ENCODE measurements at places on chromosomes 6 and 20.
A peak's percentile ranks its signal among the peaks of the same experiment; 100 is the strongest.

DNA sequence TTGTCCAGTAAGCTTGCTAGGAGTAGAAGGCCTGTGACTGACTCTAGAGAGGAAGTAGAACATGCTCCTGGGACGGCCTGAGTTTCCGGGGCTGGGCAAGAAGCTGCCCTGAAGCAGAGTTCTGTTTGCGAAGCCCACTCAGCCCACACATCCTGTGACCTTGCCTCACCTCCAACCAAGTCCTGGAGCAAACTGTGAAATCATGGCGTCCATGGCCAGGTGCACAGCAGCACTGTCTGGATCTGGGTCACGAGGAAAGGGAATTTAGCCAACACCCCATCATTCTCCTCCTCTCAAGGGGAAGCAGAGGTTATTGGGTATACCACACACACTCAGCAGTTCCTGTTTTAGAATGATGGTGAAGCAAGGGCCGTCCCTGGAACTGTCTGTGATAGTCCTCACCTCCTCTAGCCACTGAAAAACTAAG, 87.5 kb downstream of the CRYBG1 start:
- peak; percentile 26 for DNase-seq

DNA sequence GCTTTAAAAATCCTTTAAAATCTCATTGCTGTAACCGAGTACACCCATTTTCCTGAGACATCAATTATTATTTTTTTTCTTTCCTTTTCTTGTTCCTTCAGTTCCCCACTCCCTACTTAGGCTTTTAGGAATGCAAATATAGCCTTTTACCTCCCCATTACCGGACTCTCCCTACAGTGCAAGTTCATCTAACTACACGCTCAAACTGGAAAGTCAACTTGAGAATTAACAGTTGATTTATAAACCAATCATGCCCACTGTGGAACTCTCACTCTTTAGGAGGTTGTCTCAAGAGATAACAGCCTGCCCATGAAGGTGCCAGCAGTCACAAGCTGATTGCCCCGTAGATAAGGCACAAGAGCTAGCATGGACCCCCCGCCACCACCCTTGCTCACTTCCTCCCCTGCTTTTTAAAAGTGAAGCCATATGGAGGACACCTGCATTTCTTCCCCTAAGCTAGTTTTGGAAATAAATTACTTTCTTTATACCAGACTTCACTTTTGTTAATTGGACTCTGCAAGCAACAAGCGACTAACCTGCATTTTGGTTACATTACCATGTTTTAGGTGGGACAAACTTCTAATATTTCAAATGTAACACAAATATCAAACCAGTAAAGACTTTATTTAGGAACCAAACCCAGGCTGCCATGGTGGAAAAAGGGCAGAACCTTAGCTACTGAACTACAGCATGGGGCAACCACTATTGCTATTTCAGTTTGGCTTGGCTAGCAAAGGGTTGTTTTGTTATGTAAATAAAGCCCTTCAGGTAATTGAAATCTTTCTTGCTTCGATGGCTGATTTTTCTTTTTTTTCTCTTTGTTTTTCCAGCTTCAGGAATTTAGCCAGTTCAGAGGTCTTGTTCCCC, 34.9 kb downstream of the UBD start:
- DNase-seq: no peak

DNA sequence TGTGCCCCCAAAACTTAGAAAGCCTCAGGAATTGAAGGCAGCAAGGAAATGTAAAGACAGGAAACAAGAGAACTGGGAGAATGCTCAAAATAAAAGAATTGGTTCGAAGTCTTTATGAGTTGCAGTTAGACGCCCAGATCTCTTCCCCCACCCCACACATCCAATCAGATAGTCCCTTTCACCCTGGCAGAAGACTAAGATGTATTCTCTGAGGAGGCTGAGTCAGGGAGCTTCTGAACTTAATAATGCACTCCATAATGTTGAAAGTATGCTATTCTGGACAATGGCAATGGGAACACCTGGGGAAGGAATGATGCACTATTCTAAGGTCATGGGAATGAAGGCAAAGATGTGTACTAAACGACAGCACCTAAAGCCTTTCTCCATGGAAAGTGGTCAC, 173.6 kb downstream of the MTFR2 start:
- no peak for DNase-seq

- DNase-seq: no peak
These were observed 228.1 kb upstream of the CST7 start for GRCh38 chr20:24720957-24721356.

- no peak for DNase-seq
These were observed 148.7 kb upstream of the JARID2 start for GRCh38 chr6:15096894-15097837.

GRCh38 chr20:1595333-1595732, 24.5 kb downstream of the SIRPB1 start:
- no peak for DNase-seq

DNA sequence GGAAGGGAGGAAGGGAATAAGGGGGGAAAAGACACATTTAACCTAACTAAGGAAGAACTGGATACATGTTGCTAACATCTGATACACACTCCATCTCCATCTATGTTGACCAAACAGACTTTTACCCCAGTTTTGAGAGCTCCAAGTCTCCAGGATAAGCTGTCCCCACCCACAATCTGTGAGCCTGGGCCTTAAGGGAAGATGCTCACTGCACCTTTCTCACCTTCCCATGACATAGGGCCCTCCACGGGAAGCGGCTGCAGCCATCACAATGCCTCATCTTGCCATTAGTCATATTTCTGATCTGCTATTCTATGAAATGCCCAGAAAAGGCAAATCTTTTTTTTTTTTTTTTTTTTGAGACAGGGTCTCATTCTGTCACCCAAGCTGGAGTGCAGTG, 126.6 kb upstream of the SALL4 start:
- no peak for DNase-seq

GRCh38 chr20:34891166-34892062, 15.0 kb downstream of the ACSS2 start:
- DNase-seq: peak; percentile 29

DNA sequence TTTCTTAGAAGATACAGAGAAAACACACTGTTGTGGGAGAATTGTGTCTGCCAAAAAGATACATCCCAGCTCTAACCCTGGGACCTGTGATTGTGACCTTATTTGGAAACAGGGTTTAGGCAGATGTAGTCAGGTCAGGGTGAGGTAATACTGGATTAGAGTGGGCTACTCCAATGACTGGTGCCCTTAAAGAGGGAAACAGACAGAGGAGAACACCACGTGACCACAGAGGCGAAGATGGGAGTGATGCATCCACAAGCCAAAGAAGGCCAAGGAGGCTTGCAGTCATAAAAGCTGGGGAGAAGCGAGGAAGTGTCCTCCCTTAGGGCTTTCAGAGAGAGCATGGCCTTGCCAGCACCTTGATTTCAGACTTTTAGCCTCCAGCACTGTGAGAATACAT, 35.6 kb downstream of the SLC52A3 start:
- DNase-seq: no peak

- DNase-seq: no peak
These were observed 213.6 kb upstream of the SUPT3H start for GRCh38 chr6:45591306-45591705.

DNA sequence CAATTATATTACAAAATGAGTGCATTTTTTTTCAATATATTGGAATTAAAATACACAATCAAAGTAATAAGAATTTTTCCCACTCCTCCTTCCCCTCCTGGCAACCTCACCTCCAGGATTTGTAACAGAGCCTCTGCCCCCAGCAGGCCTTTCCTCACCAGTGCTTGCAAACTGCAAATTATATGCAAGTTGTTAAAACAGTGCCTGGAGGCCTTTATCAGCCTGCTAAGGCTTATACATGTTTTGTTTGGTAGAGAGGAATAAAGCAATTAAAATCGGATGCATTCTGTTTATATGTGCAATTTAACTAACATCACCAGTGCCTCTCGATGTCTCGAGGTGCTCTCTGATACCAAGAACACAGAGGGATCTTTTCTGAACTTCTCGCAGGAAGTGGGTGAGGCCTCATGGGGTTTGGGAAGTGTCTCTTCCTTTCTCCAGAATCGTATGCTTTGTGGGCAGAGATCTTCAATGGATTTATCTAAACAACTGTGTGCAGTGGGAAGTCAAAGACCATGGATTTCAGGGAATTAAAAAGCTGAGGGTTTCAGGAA, 186.8 kb downstream of the CDH26 start:
- no peak for DNase-seq

DNA sequence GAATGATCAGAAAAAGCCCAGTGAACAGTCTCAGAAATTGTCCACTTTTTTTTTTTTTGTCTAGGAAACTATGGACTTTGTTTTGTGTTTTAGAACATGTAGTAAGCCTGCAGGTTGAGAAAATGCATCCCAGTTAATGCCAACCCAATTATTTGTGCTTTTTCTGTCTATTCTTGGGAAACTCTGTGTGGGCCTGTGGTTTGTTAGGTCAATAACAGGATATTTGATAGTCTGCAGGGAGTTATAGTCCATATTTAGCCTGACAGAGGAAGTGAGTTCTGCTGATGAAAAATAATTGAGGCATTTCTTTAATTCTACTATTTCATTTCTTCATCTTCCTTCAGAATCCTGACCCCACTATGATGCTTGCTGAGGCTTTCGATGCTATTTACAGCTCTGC, 154.0 kb upstream of the LAMP5 start:
- DNase-seq: no peak

GRCh38 chr20:4794846-4795245, 73.1 kb downstream of the PRND start:
- DNase-seq: no peak

GRCh38 chr20:687468-688203, 12.0 kb upstream of the SCRT2 start:
- DNase-seq: no peak

GRCh38 chr6:144804246-144804790, 519.2 kb downstream of the UTRN start:
- DNase-seq: no peak

GRCh38 chr6:169240591-169241390, 12.9 kb downstream of the THBS2 start:
- no peak for DNase-seq

DNA sequence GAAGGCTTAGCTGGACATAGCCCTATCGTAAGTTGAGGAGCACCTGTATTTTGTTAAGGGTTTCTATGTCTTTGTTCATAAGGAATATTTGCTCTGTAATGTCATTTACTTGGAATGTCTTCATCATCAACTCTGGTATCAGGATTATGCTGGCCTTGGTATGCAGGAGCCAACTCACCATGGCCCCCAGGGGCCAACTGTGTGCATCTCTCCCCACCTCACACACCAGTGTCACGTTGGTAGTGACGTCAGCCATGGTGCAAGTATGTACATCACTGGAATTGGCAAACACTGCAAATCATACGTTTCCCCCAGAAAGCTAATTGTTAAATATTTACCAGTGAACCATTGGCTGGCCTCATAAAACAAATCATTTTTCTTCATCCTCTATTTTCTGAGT, 70.8 kb downstream of the YTHDF1 start:
- DNase-seq: no peak

- DNase-seq: no peak
These were observed 20.9 kb downstream of the ENTPD6 start for GRCh38 chr20:25216199-25216945.

- DNase-seq: no peak
These were observed 56.2 kb upstream of the UFL1 start for GRCh38 chr6:96465321-96465903.

GRCh38 chr6:137754366-137754765, 112.7 kb upstream of the TNFAIP3 start:
- DNase-seq: no peak

DNA sequence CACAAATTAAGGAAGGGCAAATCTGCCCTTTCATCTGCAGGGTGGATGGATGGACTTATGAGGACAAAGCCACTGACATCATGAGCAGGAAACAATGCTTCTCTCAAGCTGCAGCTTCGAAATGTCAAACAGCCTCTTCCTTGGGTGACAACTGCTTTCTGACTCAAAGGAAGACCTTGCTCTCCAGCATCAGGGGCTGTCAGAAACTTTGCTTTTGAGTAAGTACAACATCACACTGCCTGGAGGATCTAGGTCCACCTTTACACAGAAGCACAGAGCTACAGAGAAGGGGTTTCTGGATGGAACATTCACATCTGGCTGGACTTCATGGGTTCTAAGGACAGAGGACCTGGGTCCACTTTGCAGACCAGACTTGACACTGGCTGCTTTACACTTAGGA, 5.9 kb downstream of the CST1 start:
- DNase-seq: no peak

- DNase-seq: no peak
These were observed 70.7 kb downstream of the PDE7B start for GRCh38 chr6:135922174-135922573.

GRCh38 chr6:26234421-26235301, 130.3 kb upstream of the BTN3A2 start:
- DNase-seq: peak; percentile 69

DNA sequence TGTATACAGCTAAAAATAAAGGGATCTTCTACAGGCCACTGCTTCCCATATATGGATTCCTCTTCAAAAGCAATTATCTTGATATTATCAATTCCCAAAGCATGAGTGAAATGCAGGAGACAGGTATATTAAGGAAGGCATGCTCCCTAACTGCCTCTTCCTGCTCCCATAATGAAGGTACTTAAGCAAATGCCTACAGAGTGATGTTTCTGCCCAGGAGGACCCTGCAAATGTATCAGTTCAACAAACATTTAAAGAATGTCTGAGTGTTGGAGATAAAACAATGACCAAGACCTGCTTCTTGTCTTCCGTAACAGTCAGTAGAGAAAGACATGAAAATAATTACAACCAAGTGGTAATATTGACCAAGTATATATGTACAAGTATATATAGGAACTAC, 4.2 kb downstream of the UBE2J1 start:
- DNase-seq: no peak

- DNase-seq: peak; percentile 54
These were observed 100.4 kb upstream of the MLN start for GRCh38 chr6:33904050-33904746.

GRCh38 chr6:128499079-128499731, 21.2 kb downstream of the PTPRK start:
- DNase-seq: no peak

Measured in stimulated activated CD4-positive, alpha-beta T cell treated with anti-CD3 and anti-CD28 coated beads, Interleukin-2, amount 100 ng/mL, for 24 hours (primary cell).